Thymus (tissue), 14 donors: ENCODE measurements at places on chromosomes 6 and 20.

- DNase-seq = no peak
Measured at GRCh38 chr6:2531426-2532215, 219.1 kb downstream of the MYLK4 start.

DNA sequence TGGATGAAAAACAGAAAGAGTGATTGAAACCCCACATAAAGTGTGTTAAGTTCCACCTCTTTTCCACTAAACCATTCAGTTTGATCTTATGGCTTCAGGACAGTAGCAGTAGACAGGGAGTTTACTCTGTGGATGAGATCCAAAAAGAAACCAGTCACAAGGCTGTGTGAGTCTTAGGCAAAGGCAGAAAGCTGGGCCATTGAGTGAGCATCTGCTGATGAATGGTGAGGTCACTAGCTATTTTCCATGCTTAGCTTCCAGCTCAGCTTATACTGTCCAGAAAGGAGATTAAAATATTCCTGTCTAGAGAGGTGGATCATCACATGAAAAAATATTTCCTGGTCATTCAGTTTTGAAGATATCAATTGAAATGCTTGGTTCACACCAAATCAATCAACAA is 1643.9 kb downstream of the HACE1 start:
- no peak for DNase-seq

GRCh38 chr6:153309651-153310050 is 178.6 kb upstream of the RGS17 start:
- DNase-seq = no peak

DNA sequence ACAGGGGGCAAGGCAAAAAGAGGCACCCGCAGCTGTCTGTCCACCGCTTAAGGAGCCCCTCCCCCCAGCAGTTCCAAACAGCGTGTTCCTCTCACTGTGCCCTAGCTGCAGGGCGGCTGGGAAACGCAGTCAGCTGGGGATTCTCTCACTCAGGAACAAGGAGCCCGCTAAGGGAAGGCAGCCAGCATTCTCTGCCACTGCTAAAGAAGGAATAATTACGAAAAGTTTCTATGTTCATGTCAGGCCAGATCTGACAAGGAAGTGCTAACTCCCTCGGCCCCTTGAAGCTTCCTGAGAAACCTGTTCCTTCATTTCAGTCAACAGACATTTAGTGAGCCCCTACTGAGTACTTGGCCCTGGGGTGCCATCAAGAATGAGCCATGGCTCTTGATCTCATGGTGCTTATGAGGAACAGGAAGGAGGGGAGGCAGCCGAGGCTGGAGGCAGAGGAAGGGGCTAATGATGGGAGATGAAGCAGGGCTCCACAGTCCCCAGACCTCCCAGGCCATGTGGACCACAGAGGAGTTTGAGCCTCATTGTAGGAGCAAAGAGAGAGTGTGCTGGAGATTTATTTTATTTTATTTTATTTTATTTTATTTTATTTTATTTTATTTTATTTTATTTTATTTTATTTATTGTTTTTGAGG is 101.7 kb upstream of the PMEPA1 start:
- no peak for DNase-seq

GRCh38 chr6:42704937-42705374 is 17.4 kb downstream of the PRPH2 start:
- no peak for DNase-seq

GRCh38 chr6:116616737-116617053 is 416 bp downstream of the RSPH4A start:
- DNase-seq = no peak

- DNase-seq = no peak
Measured at GRCh38 chr6:78854546-78854945, 12.8 kb upstream of the IRAK1BP1 start.

GRCh38 chr20:6471871-6472270 is 295.6 kb upstream of the BMP2 start:
- DNase-seq = no peak

- no peak for DNase-seq
Measured at GRCh38 chr6:96923400-96923799, 1.1 kb upstream of the KLHL32 start.

GRCh38 chr6:45990162-45990561 is 25.5 kb downstream of the CLIC5 start:
- no peak for DNase-seq

GRCh38 chr6:160429620-160429895 is 81.4 kb downstream of the SLC22A3 start:
- no peak for DNase-seq

DNA sequence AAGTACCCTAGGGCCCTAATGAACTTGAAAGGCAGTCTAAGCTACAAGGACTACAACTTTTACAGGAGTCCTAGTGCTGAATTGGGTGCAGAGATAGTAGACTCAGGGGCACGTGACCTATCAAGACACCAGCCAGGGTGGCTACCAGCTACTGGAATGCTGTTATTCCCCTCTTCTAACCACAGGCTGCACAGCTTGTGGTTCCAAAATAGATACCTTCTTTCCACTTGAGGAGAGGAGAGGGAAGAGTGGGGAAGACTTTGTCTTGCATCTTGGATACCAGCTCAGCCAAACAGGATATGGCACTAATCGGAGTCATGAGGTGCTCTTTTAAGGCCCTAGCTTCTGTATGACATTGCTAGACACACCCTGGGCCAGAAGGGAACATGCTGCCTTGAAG is 60.0 kb upstream of the MTRF1L start:
- no peak for DNase-seq

- DNase-seq = peak; percentile 3
Measured at GRCh38 chr6:82040405-82041221, 206.9 kb downstream of the IBTK start.

DNA sequence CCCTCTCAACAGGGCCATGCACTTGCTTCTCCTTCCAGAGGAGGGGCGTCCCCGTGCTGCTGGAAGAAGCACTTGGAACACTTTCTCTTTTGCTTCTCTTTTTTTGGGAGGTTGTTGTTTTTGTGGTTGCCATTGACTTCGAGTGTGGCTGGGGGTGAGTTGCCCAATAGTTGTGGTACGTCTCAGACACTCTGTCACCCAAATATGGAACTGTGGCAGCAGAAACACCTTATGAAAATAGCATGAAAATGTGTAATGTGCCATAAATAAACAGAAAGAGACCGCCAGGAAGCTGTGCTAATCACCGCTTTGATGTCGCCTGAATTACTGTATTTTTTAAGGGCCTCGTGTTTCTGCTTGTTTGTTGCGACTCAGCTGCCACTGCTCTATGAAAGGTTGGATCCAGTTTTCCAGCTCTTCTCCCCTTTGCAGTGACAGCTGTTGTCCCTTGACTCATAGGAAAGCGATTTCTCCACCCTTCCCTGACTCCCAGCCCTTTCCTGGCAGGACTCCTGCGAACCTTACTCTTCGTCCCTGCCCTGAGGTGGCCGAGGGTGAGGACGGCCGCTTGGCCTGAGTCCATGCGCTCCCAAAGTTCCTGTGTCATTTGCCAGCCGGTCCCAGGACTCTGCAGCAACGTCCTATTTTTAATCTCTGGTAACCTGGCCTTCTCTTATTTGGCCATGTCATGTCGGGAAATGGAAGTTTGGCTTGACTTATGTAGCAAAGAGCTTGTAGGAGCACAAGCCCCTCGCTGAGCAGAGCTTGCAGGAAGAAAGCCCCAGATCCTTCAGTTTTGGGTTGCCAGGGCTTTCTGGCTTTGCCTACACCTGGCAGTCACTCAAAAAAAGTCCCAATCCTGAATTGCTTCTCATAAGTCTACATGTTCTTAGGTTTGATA is 694.6 kb downstream of the QKI start:
- DNase-seq = no peak

- no peak for DNase-seq
Measured at GRCh38 chr6:166952121-166952520, 4.2 kb downstream of the RNASET2 start.

- no peak for DNase-seq
Measured at GRCh38 chr20:61839912-61840778, 225.5 kb downstream of the TAF4 start.

- DNase-seq = no peak
Measured at GRCh38 chr6:118325220-118325860, 222.8 kb upstream of the PLN start.

- no peak for DNase-seq
Measured at GRCh38 chr20:50823319-50823718, 28.5 kb downstream of the BCAS4 start.

DNA sequence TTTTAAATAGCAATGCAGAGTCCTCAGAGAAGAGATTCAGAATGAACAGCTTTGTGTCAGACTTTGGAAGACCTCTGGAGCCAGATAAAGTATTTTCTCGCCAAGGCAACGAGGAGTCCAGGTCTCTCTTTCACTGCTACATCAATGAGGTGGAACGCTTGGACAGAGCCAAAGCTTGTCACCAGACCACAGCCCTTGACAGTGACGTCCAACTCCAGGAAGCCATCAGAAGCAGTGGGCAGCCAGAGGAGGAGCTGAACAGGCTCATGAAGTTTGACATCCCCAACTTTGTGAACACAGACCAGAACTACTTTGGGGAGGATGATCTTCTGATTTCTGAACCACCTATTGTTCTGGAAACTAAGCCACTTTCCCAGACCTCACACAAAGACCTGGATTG is 55.5 kb downstream of the MRAP2 start:
- DNase-seq = no peak

GRCh38 chr6:22412994-22413393 is 116.2 kb upstream of the PRL start:
- DNase-seq = no peak

GRCh38 chr6:111911428-111911827 is 38.2 kb upstream of the FYN start:
- no peak for DNase-seq

GRCh38 chr6:85416049-85416448 is 33.8 kb upstream of the NT5E start:
- no peak for DNase-seq

- no peak for DNase-seq
Measured at GRCh38 chr6:41374618-41375590, 39.5 kb downstream of the NCR2 start.

GRCh38 chr6:44020148-44020547 is 107.1 kb downstream of the MRPL14 start:
- DNase-seq = no peak

GRCh38 chr20:33070111-33071053 is 9.1 kb upstream of the BPIFB4 start:
- DNase-seq = no peak

- DNase-seq = no peak
Measured at GRCh38 chr6:31586008-31586407, at the start of gene LST1. Gene LST1 (plus strand): TSS chr6:31586277. CDS start chr6:31587300, 1,023 bp downstream.

GRCh38 chr6:24054388-24054787 is 71.6 kb upstream of the NRSN1 start:
- DNase-seq = no peak

DNA sequence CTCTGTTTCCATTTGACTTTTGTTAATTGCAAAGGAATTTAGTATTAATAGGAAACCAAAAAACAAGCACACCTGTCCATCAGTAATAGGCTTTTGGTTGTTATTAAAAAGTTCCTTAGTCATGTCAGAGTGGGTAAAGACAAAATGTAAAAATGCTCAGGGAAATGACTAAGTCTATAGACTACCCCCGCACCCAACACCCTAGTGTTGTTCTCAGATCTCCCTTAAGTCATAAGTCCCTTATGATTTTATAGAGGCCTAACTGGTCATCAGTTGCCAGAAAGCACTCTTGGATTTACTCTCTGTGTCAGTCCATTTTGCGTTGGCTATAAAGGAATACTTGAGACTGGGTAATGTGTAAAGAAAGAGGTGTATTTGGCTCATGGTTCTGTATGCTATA is 52.8 kb downstream of the MAP3K4 start:
- no peak for DNase-seq

DNA sequence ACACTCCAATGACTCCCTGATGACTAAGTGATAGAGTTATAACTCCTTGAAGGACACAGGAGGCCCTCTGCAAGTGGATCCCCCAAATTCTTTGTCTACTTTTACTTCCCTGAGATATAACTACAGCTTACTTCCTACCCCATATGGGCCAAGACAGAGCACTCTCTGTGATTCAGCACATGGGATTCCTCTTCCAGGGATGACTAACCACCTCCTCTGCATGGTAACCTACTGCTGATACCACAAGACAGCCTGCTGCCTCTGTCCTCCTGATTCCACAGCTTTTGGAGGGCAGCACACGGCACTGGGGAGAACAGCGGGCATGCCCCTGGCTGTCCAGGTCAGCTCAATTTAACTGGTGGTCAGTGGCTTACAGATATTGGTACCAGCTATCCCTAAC is 675.7 kb upstream of the AGPAT4 start:
- DNase-seq = no peak

GRCh38 chr6:41278699-41279405 is 7.6 kb downstream of the TREM1 start:
- peak; percentile 58 for DNase-seq

DNA sequence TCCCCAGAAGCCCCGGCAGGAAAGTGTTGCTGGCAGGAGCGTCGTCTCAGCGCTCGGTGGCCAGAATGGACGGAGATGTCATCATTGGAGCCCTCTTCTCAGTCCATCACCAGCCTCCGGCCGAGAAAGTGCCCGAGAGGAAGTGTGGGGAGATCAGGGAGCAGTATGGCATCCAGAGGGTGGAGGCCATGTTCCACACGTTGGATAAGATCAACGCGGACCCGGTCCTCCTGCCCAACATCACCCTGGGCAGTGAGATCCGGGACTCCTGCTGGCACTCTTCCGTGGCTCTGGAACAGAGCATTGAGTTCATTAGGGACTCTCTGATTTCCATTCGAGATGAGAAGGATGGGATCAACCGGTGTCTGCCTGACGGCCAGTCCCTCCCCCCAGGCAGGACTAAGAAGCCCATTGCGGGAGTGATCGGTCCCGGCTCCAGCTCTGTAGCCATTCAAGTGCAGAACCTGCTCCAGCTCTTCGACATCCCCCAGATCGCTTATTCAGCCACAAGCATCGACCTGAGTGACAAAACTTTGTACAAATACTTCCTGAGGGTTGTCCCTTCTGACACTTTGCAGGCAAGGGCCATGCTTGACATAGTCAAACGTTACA is 817 bp downstream of the GRM1 start:
- no peak for DNase-seq

- peak; percentile 24 for DNase-seq
Measured at GRCh38 chr20:478949-479429, 16.7 kb upstream of the TBC1D20 start.

DNA sequence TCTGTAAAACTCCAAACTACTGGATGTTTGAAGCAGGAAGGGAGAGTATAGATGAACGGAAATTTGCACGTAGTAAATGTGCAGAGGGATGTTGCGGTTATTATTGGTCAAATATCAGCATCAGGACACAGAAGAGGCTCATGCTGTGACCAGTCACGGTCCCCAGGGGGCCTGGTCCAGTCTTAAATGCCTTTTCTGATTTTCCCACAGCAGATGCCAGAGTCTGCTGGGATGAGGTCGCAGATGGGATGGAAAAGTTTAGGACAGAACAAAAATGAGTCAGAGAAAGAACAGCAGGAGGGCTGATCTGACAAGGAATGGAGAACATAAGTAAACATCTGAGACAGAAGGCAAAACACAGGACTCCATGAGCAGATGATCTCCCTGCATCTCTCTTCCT is 11.7 kb upstream of the SIRPG start:
- no peak for DNase-seq

DNA sequence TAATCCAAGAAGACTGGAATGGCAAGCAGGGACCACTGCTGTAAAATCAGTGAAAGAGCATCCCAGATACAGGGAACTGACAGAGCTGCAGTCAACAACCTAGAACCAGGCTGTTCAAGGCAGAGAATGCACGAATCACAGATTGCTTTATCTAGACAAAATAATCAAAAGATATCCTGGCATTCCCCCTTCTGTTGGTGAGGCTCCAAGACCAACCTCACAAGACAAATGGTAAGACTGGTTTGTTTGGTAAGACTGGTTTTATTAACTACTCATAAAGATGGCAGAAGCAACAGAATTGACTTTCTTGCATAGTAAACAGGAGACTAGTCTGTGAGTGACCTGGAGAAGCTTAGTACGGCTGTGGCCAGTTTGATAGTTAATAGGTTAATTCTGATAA is 88.8 kb upstream of the AHI1 start:
- no peak for DNase-seq

- no peak for DNase-seq
Measured at GRCh38 chr20:20199361-20200160, 147.2 kb downstream of the CFAP61 start.
